ENCODE measurements at places on chromosomes 16 and 17.

- DNase-seq: no peak
Measured at GRCh38 chr16:3650631-3651265, 3.7 kb upstream of the DNASE1 start.

- DNase-seq: no peak
Measured at GRCh38 chr17:41480581-41480980, 370 bp downstream of the KRT35 start.

DNA sequence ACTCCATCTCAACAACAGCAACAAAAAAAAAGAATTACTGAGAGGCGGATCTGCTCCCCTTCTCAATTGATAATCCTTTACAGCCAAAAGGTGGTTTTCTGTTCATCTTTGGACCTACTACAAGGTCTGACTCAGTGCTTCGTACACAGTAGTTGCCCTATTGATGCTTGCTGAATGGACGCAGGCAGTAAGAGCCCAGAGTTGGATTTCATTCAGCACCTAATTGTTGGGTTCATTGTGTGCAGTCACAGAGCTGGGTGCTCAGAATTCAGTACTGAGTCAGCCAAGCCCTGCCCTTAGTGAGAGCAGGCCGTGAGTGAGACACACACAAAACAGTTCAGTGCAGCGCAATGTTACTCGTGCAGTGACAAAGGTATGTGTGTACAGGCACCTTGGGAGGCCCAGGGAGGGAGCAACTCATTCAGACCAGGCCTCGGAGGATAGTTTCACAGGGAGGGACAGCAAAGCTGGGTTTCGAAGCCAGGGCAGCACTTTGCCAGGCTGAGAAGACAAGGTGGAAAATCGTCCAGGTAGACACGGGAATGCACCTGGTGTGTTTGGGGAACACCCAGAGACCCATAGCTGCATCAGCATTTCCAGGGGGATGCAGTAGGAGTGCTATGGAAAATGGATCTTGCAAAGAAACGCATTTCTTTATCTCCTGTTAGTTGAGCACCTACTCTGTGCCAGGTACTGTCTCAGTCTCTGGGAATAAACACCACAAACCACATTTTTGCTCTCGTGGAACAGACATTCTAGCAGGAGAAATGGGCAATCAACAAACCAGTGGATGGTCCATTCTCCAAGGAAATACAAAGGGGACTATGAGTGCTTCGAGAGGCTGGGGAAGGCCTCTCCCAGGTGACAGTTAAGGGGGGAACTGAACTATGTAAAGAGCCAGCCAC lies 18.1 kb upstream of the KRT17 start:
- no peak for DNase-seq

DNA sequence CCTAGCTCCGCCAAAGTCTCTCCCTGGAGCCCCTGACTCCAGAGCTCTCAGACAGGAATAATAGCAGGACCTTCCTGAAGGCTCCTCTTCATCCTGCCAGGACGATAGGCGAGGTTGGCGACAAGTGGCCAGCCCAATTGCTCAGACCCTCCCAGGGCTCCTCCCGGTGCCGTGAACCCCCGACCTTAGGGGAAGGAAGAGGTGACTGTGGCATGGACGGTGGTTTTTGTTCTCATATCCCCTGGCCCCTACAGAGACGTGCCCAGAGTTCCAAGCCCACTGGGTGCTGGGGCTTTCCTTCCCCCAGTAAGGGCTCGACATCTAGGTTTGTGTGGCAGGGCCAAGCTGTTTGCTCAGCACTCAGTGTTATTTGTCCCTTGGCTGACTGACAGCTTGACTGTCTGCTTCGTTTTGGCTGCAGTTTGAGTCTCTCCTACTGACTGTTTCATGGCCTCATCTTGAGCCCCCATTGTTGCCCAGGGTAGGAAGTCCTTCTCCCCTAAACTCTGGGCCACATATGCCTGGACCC lies 4.6 kb upstream of the ADCY7 start:
- DNase-seq: no peak

DNA sequence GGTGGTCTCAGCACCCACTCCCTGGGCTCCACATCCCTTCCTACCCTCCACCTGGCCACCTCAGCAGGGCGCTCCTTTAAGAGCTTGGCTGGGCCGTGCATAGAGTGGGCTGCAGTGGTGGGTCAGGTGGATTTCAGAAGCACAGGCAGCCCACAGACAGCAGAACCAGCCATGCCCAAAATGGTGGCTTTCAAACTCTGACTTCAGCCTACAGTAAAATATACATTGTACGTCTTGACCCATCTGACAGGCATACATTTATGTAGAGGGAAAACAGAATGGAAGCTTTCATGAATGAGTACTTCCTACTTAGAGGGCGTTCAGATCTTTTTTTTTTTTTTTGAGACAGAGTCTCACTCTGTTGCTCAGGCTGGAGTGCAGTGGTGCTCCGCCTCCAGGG lies 26.0 kb upstream of the LASP1NB start:
- DNase-seq: no peak

DNA sequence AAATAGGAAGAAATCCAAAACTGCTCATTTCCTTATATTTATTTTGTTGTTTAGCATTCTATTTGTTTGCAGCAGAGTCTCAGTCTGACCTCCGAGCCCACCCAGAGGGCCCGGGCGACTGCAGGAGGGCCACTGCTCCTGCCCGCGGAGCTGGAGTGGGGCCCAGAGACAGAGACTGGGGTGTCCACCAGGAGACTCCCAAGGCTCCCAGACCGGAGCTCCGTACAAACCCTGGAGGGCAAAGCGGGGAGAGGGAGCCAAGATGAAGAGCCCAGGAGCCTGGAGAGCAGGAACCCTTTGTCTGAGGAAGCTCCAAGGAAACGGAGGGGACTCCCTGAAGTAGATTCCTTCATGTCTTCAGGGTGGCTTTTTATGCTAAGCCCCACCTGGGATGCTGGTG lies 57.9 kb downstream of the AXIN2 start:
- no peak for DNase-seq

GRCh38 chr17:1625581-1625980 lies 3.1 kb downstream of the SLC43A2 start:
- DNase-seq: no peak
